ENCODE measurements at places on chromosomes 13 and 19. TPM values are rescaled to one million over a fixed set of nuclear protein-coding genes. Genes with fewer than 3 reads are reported as not detected.

TMIGD2 gene
- not detected for total RNA-seq

DNA sequence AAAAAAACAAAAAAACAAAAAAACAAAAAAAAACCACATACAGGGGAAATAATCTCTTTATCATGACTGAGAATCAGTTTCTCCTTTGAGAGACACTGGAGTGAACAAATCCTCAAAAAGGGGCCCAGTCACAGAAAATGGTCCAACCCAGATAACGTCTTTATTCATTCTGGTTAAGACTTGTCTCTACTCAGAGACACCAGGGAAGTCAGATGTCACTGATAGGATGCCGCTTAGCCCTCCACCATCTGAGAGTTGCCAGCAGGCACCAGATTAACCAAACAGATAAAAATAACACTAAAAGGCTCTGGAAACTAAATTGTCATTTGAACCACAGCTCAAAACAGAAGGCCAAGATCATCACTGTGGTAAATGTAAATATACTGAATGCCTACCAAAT is 1163.4 kb upstream of the ATXN8OS start:
- no peak overlapping the region for H3K27ac ChIP-seq
- no peak overlapping the region for H3K4me3 ChIP-seq
- no peaks in the 10 kb centered on the region for H3K36me3 ChIP-seq
- H3K4me1 ChIP-seq = no peaks in the 10 kb centered on the region

- peaks cover 89% of the 10 kb centered on the region for H3K4me1 ChIP-seq
- H3K27ac ChIP-seq = peak overlapping the region; percentile 93
- no peak for DNase-seq
Measured at GRCh38 chr13:113205428-113205931, 3.0 kb downstream of the PCID2 start.

ZNF730 gene
- total RNA-seq = 0.22 TPM

P2RY11 gene
- total RNA-seq = 4.1 TPM

DNA sequence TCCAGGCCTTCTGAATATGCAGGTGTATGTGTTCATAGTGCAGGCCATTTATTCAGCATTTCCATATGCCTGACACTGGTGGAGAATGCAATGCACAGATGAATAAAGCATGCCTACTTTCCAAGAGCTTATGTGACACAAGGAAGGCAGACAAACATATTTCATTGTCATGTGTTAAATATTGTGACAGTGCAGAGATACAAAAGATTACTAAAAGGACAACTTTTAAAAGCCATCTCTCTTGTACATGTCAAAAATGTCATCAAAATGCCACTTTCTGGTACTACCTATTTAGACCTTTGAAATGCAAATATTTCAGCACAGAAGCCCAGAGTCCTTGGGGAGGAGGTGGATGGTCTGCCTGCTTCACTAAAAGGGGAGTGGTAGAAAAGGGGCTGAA is 254.5 kb downstream of the FGF14 start:
- no peaks in the 10 kb centered on the region for H3K27me3 ChIP-seq
- no peaks in the 10 kb centered on the region for H3K36me3 ChIP-seq
- H3K4me3 ChIP-seq = no peak overlapping the region
- no peaks in the 10 kb centered on the region for H3K4me1 ChIP-seq
- no peak for DNase-seq

- H3K27ac ChIP-seq = peak overlapping the region; percentile 28
- no peak overlapping the region for H3K4me3 ChIP-seq
- H3K27me3 ChIP-seq = no peaks in the 10 kb centered on the region
- no peak for DNase-seq
Measured at GRCh38 chr19:4396949-4397783, 3.2 kb downstream of the SH3GL1 start.

DNA sequence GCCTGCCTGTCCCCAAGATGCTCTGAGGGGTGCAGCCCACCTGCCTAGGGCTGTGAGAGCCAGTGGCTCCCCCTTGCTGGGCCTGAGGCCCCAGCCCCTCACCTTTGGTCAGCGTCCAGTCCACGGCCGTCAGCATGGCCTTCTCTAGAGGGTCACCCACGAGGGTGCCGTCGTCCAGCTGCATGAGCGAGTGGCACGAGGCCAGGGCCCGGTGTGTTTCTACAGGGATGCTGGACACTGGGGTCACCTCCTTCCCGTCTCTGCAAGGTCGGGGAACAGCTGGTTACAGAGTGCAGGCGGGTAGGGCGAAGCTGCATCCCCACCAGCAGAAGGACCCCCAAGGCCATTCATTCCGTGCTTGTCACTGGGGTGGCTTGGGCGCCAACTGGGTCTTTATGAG is 9.0 kb downstream of the ATP13A1 start:
- peaks cover 99% of the 10 kb centered on the region for H3K36me3 ChIP-seq
- H3K4me3 ChIP-seq = no peak overlapping the region
- no peak for DNase-seq
- peaks cover 14% of the 10 kb centered on the region for H3K4me1 ChIP-seq
